GM04504 (cell line): ENCODE measurements at places on chromosomes 12 and 14.

DNA sequence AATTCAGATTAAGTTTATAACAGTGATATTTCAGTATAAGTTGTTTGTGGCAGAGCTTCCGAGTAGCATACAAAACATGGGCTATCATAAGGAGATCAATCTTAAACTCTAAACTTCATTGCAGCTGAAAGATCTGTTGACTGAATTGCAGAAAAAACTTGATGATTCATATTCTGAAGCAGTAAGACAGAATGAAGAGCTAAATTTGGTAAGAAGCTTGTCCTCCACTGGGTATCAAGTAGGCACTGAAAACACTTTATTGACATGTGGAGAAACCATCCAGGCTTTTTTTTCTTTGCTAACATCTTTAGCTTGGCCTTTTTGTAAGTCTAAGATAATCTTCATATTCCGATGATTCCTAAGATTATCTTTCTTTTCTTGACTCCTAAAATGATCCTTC, 93.0 kb downstream of the KTN1 start:
- no peak for DNase-seq

- DNase-seq, result no peak
Measured at GRCh38 chr14:95054346-95055280, 102.7 kb downstream of the DICER1 start.

DNA sequence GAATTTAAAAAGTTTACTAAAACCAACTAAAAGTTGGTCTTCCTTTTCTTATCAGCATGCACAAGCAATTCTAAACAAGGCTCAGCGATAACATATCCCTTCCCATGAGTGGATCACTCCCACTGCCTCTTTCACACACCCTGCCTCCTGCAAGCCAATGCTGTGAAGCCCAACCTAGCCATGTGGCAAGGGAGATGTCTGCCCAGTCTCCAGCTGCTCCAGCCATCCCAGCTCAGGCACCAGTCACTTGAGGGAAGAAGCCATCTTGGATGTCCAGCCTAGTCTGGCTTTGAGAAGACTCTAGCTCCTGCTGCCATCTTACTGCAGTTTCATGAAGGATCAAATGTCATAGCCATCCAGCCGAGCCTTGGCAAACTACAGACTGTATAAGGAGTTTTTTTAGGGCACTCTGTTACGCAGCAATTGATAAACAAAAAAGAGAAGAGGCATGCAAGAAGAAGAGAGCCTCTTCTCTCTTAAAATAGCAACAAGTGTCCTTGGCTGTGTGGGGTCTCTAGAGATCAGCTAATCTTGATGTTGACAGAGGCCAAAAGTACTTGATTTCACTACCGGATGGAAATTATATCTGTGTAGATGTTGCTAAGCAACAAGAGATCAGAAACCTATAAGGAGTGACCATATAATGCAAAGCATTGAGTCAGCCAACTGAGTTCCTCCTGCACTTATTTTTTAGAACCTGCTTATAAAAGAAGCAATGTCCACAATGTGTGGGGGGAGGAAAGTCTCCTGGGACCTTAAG, 108.9 kb downstream of the PTCSC3 start:
- DNase-seq, result no peak

GRCh38 chr14:28764257-28765160, 2.1 kb upstream of the FOXG1 start:
- no peak for DNase-seq
